NCI-H1092 (cell line): ENCODE measurements at places on chromosomes 7 and 10.
A peak's percentile ranks its signal among the peaks of the same experiment; 100 is the strongest.

DNA sequence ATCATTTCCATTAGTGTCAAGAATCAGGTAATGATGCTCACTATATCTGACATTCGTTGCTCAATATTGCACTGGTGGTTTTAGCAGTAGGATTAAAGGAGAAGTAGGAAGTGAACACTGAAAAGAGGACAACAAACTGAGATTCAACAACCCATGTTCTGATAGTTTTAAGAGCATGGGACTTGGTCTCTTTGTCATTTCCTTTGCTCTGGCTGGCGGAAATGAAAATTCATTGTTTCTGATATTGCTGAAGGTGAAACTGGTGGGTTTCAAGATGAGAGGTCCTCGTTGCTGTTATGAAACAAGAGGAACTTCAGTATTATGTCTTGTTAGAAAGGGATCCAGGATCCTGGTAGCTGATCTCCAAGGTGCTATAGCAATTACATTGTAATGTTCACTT is 129.0 kb downstream of the DNAH11 start:
- no peak for DNase-seq

- no peak for DNase-seq
Measured at GRCh38 chr10:133335246-133336117, 1.2 kb downstream of the CALY start.

DNA sequence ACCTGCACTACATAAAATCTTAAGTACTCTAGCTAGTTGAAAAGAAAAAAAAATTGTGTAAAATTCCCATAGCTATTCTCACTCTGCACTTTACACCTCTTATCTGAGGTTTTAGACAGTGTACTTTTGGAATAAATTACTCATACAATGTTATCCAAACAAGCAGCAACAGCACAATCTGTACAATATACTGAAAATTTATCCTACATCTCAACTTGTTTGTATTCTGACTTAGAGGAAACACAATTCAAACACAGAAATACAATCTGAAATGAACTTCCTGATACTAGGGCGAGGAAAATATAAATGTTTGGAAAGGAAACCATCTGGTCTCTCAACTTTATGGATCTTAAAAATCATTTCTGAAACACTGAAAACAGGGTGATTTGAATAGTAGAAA is 381.7 kb downstream of the THSD7A start:
- DNase-seq = no peak

DNA sequence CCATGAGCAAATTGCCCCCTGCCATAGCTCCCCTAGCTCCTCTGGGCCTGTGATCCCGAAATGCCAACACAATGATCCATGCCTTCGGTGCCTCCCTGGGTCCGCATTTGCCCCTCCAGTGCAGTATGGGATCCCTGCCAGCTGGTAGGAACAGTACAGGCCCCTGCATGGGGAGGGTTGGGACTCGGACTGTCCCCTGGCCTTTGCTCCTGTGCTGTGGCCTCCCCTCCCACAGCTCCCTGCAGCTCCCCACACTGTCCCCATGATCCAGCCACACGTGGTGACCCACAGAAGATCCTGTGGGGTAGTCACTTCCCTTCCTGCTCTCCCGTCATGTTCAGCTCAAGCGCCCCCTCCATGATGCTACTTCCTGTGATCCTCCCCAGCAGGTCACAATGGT is 140.3 kb downstream of the MAPK8 start:
- no peak for DNase-seq

DNA sequence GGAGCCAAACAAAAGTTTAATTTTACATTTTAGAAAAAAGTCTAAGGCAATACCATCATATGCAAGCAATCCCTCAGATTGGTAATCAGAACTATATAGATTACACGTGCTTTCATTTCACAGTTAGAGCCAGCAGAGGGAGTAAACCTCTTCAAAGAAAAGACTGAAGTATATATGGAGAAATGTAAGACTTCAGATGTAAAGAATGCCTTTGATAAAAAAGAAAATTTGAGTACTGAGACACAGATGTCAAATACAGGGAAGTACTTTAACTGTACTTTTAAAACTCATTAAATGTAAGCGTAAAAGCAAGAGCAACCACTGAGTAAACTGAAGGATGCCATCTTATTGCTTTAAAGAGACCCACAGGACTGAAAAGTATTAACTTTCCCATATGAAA is 101.4 kb upstream of the FAM133B start:
- DNase-seq = peak; percentile 38

GRCh38 chr10:48623009-48623408 is 18.1 kb upstream of the ARHGAP22 start:
- DNase-seq = no peak

DNA sequence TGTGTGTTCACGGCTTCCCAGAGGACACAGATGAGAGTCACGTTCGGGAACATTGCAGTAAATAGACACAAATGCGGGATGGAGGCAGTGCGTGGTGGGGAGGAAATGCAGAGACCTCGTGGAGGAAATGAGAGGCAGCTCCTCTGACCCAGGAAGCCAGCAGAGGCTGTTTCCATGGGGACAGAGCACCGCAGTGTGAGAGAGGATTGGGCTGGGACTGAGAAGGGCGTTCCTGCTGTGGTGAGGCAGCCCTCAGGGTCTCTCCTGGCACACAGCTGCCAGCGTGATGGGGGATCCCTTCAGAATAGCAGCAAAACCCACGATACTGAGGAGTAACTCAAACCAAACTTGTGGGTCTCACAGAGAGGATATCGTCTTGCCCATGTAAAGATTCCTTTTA is 21.7 kb upstream of the BHLHA15 start:
- DNase-seq = no peak

- DNase-seq = no peak
Measured at GRCh38 chr7:112433289-112433688, 17.0 kb upstream of the IFRD1 start.

GRCh38 chr7:67843615-67844014 is 847.0 kb downstream of the TYW1 start:
- no peak for DNase-seq

DNA sequence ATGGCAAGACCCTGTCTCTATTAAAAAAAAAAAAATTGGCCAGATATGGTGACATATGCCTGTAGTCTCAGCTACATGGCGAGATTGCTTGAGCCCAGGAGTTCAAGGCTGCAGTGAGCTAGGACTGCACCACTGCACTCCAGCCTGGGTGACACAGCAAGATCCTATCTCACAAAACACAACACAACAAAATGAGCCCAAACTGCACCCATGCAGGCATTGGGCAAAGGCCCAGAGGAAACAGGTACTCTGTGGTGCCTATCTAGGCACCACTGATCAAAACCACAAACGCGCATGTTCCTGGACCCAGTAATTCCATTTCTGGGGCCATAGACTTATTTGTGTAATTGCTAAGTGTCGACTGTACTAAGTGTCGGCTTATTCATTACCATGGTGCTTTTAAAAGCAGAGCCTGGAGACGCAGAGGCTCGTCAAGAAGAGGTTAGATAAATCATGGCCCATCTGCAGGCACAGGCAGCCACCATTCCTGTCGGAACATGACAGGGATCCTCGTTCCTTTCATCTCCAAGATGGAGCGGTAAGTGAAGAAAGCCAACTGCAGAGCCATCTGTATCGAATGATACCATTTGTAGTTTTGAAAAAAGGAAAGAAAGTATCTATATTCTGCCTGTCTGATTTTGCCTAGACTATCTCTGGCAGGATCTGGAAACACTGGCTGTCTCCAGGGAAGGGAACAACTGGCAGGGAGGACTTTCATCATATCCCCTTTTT is 160.4 kb upstream of the RHEB start:
- no peak for DNase-seq

- no peak for DNase-seq
Measured at GRCh38 chr10:6667679-6668270, 87.7 kb upstream of the PRKCQ start.

DNA sequence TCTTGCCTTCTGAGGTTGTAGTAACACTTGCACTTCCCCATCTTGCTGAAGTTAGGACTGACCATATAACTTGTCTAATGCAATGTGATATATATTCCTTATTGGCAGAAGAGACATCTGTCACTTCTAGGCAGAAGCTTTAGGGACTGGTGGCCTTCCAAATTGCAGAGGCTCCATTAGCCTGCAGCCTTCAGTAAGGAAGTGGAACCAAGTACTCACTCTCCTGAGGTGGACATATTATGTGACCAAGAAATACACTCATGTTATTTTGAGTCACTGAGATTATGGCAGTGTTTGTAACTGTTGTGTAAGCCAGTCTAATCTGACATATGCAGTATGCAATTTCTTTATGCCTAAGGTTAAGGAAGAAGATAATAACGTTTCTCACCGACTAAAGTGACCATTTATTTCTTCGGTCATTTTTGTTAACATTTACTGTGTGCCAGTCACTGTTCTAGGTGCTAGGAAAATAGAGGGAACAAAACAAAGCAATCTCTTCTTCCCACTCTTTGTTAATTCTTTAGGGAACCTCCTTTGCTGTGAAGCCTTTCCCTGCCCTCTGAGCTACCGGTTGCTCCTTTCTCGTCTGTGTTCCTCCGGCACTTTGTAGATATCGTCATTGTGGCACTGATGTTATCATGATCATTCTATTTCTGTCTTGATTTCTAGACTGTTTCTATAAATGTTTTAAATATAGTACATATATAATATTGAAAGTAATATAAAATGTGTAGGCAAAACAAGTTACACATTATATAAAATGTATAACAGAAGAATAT is 52.9 kb upstream of the HBP1 start:
- DNase-seq = no peak

DNA sequence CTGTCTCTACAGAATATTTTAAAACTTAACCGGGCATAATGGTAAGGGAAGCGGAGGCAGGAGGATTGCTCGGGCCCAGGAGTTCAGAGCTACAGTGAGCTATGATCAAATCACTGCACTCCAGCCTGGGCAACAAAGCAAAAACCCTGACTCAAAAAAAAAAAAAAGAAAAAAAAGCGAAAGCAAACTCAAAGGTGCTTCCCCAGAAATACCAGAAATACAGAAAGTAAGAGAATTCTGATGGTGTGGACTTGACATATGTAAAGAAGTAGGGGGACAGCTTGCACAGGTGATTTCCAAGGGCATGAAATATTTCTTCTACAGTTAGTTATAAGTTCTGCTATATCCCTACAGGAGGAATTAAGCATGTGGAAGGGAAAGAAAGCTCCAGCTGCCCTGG is 69.7 kb upstream of the APBB1IP start:
- no peak for DNase-seq

- no peak for DNase-seq
Measured at GRCh38 chr7:117200786-117201458, 121.9 kb downstream of the WNT2 start.

DNA sequence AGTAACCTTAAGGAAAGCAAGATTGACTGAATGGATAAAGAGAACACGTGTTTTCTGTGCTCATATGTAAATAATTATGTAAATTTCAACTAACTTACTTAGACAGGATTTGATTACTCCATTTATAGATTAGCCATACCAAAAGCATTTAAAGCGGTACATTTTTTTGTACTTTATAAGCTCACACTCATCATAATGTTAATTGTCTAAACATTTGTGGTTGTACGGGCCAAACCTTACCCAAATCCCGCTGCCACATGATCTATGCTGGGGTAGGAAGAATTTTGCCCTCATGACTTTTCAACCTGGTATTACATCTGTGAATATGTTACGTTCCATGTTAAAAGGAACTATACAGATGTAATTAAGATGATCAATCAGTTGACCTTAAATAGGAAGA is 29.1 kb downstream of the MKX start:
- no peak for DNase-seq

DNA sequence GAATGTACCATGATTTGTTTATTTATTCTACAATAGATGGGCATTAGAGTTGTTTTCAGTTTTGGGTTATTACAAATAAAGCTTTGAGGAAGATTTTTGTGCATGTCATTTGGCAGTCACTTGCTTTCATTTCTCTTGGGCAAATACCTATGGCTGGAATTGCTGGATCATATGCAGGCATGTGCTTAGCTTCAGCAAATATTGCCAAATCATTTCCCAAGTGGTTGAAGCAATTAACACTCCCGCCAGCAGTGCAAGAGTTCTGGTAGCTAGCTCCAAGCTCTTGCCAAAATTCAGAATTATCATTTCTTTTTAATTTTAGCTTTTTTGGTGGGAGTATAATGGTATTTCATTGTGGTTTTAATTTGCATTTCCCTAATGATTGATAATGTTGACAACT is 32.9 kb upstream of the PCBD1 start:
- no peak for DNase-seq

GRCh38 chr10:128578766-128579165 is 452.5 kb upstream of the MKI67 start:
- DNase-seq = no peak

DNA sequence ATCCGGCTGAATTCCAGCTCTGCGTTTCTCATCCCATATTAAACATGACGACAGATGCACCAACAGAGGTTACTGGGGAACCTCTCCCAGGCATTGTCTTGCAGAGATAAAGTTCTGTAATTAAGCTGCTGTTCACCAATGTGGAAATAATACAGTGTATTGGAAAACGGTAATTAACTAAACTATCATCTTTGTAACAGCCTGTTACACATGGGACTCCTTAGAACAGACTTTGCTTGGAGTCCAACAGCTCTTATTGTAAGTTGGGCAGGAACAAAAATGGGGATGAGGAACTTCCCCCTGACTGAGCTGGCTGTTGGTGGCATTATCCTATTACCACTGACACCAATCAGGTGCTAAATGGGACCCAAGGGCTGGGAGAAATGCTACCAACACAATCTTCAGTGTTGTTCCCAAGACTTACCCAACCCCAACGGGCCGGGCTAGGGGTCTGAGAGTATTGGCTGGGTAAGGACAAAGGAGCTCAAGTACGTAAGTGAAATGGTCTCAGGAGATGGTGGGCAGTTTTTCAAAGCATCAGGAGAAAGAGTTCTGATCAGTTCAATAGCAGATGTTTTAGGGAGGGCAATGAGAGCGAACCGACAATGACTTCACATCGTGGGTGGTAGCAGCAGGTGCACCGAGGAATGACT is 759.4 kb downstream of the GRID1 start:
- no peak for DNase-seq

- DNase-seq = no peak
Measured at GRCh38 chr10:50281210-50281966, 30.1 kb upstream of the ASAH2 start.

GRCh38 chr10:88190123-88190522 is 326.7 kb downstream of the PTEN start:
- DNase-seq = no peak

- DNase-seq = no peak
Measured at GRCh38 chr7:114885836-114886235, 36.1 kb upstream of the MDFIC start.

- no peak for DNase-seq
Measured at GRCh38 chr7:65927489-65928448, 54.2 kb downstream of the GUSB start.

DNA sequence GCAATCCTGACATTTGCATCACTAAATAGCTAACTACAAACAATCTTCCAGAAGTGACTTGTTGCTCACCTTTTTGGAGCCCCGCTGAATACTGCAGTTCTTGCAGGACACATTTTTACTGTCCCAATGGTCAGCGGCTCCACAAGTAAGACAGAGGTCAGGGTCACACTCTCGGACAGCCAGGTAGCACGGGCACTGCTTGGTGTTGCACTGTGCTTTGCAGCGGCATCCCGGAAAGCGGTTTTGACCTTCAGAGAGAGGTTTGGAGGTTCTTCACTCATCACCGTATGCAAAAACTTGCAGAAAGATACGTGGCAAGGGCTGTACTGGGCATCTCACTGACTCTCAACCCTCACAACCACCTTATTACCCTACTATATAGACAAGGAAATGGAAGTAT is 70.2 kb downstream of the EZH2 start:
- DNase-seq = no peak
